ENCODE measurements at places on chromosomes 7 and 10.

DNA sequence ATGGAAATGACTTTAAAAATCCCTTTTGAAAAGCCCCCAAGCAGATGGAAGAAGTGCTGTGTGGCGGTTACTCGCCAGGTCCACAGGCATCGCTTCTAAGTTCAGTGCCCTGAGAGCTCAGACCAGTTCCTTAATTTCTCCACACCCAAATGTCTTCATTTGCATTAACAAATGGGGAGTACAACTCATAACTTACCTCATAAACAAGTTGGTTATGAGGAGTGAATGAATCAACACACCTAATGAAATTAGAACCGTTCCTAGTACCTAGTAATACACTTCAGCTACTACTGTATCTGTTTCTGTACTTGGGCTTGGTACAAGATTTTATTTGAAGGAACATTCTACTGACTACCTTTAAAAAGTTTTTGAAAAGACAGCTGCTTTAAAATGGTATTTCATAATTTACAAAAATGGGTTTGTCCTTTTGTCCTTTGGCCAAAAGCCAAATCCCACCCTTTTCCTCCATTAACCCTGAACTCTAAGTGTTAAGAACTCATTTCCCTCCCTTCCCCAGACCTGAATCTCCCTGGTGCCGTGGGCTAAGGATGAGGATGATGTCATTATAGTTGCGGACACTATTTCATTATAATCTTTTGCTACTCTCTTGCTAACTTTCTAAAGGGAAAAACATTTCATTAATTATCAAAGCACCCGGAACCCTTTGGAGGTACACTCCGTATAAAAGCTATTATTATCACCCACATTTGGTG is 221.5 kb upstream of the CELF2 start:
- DNase-seq, result no peak

- no peak for DNase-seq
Observed at GRCh38 chr10:98644466-98644865, 197.7 kb upstream of the HPS1 start.

GRCh38 chr10:84510121-84510520 is 181.7 kb downstream of the CCSER2 start:
- no peak for DNase-seq

GRCh38 chr10:18500576-18500975 is 150.8 kb downstream of the NSUN6 start:
- DNase-seq, result no peak

GRCh38 chr10:13564576-13564975 is 22.2 kb upstream of the PRPF18 start:
- no peak for DNase-seq

DNA sequence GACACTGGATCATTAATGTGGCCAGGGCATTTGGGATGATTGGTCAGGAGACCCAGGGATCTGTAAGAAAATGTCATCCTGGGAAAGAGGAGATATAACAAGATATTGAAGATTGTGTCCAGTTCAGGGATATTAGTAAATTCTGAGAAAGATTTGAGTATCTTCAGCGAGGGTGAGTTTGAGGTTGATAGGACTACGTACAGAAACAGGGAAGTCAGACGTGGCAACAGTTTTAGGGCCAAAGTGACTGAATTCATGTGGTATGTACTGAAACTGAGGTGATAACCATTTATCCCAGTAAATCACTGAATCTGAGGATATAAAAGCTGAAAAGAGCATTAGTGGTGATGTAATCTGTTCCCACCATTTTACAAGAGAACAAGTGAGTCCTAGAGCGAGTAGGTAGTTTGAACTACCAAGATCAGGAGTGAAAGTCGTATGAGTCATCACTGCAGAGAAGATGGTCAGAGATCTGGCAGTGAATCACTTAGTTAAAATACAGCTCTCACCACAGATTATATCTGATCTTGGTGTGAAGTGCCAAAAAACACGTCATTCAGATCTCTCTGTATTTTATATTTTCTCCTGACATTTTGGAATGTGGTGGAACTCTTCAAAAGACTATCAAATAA is 220.5 kb downstream of the CDK14 start:
- no peak for DNase-seq
